Activated CD4-positive, CD25-positive, alpha-beta regulatory T cell (primary cell): ENCODE measurements at places on chromosomes 6 and 20.

- DNase-seq, result no peak
These were observed 329.0 kb downstream of the ESR1 start for GRCh38 chr6:152136449-152136825.

GRCh38 chr6:52399511-52400312 is 20.4 kb upstream of the EFHC1 start:
- no peak for DNase-seq

GRCh38 chr6:84379142-84379541 is 151.7 kb upstream of the CEP162 start:
- DNase-seq, result no peak

GRCh38 chr6:30344191-30344867 is 627 bp upstream of the RPP21 start:
- DNase-seq, result no peak

- DNase-seq, result no peak
These were observed 139.9 kb downstream of the MOXD1 start for GRCh38 chr6:132261354-132261753.
